ENCODE measurements at places on chromosomes 7 and 10.

GRCh38 chr10:112956631-112957350, 6.7 kb downstream of the TCF7L2 start:
- no peak for DNase-seq

- no peak for DNase-seq
Measured at GRCh38 chr10:47268696-47269095, 31.3 kb upstream of the GDF10 start.

DNA sequence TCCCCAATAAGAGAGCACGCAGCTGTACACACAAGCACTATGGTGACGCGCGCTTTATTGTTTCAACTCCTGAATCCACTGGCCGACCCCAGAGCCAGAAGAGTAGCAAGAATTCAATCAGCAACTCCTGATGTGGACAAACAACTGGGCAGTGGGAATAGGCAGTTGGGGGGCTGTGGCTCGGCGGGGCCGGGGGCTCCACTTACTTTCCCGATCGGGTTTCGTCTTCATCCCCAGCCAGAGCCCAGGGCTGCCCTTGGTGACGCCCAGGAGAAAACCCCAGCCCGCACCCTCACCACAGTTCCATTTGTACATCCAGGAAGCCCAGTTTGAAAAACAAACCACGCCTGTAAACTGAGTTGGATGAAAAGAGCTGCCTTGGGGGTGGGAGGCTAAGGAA, 38.7 kb downstream of the DAGLB start:
- no peak for DNase-seq

DNA sequence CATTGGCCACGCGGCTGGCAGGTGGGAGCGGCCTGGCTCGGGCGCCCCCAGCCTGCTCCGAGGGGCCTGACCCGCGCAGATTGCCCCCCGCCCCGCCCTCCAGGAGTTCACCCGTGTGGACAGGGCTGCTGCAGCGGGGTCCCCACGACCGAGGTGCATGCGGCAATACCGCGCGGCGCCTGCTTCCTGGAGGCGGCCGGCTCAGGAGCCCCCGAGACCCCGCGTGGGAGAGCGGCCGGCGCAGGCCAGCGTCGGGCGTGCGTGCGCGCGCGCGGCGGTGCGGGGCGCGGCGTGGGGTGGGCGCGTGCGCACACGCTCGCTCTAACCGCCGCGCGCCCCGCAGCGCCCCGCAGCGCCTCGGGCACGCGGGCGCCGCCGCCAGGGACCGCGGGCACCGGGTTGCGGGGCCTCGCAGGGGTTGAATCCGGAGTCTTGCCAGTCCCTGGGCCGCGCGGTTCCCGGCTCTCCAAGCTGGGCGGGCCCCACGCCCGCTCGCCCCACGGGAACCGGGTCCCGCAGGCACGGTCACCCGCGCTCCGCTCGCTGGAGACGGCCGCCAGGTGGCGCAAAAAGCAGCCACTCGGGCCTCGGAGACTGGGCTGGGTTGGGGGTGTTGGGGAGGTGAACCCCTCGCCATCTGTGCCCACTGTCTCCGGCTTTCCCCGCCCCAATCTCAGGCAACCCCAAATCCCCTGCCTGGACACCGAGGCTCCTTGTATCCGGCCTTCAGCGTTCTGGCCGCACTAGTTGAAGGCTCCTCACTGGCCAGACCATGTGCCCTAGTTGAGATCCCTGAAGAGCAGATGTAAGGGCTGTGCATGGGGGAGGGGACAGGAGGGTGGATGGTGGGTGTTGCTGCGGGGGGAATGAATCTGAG, 1.3 kb upstream of the ACHE start:
- peak; percentile 67 for DNase-seq

- DNase-seq, result no peak
Measured at GRCh38 chr10:26517141-26517867, 79.2 kb downstream of the APBB1IP start.

DNA sequence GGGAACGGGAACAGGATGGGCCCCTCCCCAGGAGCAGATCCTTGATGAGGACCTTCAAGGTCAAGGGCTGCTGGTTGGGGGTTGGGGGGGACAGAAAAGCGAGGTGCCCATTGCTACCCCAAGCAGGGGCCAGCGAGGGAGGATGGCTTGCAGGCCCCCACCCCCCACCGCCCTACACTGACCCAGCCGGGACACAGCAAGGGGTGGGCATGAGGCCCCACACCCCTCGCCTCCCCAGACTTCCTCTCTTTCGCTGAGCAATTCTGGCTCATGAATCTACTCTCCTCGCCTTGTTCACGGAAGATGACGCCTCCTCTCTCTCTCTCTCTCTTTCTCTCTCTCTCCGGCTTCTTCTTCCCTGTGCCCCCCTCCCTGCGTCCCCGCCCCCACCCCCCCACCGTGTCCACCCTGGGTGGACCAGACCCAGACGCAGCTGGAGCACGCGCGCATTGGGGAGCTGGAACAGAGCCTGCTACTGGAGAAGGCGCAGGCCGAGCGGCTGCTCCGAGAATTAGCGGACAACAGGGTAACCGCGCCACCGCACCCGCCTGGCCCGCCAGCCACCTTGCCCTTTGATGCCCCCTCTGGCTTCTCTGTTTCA, 81.1 kb upstream of the GTF2IRD1 start:
- DNase-seq, result no peak

DNA sequence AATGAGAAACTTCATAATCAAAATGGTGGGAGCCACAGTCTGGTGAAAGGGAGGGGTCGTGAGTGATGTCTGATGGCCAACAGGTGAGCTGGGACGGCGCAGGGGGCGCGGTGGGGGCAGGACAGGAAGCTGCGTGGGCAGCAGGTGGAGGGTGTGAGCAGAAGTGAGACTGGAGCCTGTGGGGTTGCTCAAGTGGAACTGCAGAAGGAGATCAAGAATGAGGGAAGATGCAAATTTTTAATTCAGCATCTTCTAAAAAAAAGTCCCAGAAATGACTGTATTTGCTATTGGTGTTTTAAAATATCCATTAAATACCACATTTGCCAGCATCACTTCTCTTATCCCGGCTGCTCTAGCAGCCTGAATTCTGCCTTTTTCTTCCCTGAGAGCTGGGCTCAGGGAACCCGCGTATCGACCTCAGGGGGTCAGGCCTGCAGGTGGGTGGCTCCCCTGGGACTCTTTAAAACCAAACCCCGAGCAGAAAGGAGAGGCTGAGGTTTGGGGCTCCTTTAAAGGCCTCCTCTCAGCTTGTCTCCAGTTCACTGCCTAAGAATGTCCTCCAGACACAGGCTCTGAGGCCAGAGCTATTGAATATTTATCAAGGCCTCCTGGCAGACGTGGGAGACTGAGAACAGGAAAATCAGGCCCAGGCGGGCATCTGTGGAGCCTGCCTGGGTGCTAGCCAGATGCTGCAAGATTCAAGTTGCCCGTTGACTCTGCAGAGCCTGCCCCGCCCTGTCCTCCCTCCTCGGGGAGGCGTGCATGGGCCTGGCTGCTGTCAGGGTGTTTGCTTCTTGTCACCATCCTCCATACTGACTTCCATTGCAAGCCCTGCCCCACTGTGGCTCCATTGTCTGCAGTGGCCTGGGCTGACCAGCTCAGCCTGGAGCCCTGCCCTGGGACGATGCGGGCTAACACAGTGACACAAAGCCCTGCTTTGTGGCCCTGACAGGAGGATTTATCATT, 53.9 kb downstream of the SYPL1 start:
- no peak for DNase-seq

- DNase-seq, result peak; percentile 24
Measured at GRCh38 chr10:129030996-129031843, 435.8 kb upstream of the MGMT start.

GRCh38 chr7:73708961-73709549, 10.4 kb downstream of the STX1A start:
- DNase-seq, result no peak

- no peak for DNase-seq
Measured at GRCh38 chr10:13402021-13402420, 53.9 kb upstream of the SEPHS1 start.

GRCh38 chr10:32940321-32941301, 17.4 kb downstream of the ITGB1 start:
- no peak for DNase-seq

- DNase-seq, result no peak
Measured at GRCh38 chr10:71601273-71601672, 118.3 kb downstream of the C10orf105 start.

DNA sequence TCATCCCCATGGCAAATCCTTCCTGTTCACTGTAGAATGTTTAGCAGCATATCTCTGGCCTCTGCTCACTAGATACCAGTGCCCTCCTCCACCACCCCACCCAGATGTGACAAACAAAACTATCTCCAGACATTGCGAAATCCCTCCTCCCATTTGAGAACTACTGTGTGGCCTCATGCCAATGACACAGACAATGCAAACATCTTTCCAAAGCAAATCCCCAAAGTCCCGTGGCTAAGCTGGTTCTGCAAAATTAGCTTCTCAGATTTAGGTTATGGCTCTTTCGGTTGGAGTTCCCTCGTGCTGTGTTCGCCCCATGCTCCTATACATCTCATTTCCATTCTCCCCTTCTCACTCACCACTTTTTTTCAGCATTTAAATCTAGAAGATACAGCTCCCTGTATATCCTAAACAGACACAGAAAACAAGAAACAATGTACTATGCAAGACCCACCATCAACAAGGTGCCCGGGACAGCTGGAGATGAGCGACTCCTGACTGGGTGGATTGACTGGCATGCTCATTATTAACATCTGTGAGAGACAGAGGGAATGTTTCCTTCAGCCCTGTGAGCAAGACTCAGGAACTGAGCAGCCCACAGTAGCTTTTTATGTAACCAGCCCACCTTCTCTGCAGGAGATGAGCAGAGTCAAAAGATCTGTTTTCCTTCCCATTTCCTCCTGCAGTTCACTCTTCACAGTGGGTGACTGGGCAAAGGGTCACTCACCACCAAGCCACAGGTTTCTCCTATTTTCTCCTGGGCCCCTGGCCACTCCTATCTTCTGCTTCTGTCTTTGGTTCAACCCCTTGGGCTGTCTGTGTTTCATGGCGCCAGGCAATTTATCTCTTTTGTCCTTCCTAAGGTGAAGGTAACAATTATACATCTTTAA, 225.7 kb upstream of the AOAH start:
- DNase-seq, result no peak

GRCh38 chr10:133377818-133378250, 1.2 kb upstream of the PAOX start:
- no peak for DNase-seq

DNA sequence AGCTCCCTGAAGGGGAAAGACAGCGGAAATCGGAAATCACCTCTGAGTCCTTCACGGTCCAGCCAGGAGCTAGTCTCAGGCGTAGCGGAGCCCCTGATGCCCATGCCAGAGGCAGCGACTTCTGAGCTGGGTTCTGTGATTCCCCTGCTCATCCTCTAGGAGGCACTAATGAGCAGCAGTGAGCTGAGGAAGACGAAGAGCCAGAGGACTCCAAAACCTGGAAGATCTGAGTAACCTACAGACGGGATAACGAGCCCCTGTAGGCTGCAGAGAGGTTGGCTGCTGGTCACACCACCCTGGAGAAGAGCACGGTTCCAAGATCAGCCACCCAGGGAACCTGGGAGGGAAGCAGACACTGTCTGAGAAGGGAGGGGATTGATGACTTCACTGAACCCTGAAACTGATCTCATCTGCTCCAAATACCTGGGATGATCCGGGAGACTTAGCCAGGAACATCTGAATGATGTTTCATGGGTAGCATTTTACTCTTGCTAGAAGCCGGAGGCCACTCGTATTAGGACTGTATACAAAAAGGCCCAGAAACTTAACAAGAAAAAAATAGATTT, 304.1 kb downstream of the PAXIP1 start:
- no peak for DNase-seq

DNA sequence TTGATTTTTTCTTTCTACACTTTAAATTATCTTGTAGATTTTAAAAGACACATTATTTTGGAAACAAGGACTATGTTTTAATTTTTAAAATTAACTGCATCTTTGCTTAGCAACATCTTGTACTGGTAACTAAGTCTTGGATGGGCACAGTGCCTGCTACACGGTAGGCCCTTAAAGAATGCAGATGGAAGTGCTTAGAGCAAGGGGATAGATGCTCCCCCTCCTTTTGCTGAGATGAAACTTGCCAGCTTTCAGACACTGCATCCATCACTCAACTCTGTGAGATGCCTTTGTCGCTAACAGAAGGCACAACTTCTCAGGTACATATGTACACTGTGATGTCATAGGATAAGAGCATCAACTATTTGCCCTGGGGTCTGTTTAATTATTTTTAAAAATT, 103.9 kb downstream of the LRRC18 start:
- no peak for DNase-seq

DNA sequence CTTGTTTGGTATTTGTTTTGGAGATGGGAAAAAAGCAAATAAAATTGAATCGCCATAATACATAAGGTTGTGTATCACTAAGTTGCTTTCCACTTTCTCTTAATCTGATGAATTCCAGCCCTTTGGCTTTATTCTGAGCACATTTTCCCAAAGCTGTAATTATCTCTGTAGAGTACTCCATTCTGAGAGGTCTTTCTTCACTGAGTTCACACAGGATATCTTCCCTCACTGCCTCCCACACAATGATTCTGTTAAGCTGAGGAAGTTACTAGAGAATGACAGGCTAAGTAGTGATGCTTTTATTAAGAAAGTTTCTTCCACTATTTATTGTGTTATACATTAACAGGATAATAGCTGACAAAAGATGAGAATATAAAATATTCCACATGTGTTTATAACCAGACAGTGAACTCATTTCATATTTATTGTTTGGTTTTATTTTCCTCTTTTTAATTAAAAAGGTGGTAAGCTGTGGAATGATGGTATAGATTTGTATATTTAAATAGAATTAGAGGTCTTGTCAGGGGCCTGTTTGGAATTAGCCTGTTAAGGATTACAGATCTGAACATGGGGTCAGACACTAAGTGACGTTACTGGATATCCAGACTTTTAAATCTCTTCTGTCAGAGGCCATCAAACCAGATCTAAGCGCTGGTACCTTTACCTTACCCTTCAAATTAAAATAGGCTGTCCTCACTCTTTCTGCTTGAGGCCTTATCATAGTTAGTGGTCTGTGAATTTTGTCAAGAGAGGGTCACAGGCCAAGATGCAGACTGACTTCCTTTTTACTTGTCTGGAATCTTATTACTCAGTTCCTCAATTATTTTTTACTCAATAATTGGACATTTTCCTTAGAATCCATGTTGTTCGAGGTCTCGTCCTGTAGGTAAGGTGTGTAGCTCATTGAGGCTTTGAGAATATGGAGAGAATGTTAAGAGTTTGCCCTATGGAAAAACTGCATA, 8.4 kb downstream of the PLXDC2 start:
- no peak for DNase-seq

GRCh38 chr7:123966936-123967335, 41.9 kb downstream of the SPAM1 start:
- no peak for DNase-seq

- DNase-seq, result no peak
Measured at GRCh38 chr7:122305475-122306319, 1.1 kb upstream of the FEZF1 start.

GRCh38 chr7:41222746-41223145, 480.1 kb downstream of the INHBA start:
- no peak for DNase-seq

GRCh38 chr10:10600004-10600403, 417.7 kb upstream of the CELF2 start:
- DNase-seq, result no peak

GRCh38 chr10:3716093-3716492, 68.9 kb downstream of the KLF6 start:
- no peak for DNase-seq
